NCI-H2171 (cell line): ENCODE measurements at places on chromosomes 7 and 10.

- DNase-seq: no peak
Measured at GRCh38 chr7:73434701-73435069, 1.1 kb downstream of the FZD9 start.

- DNase-seq: no peak
Measured at GRCh38 chr7:111499027-111499426, 63.3 kb downstream of the IMMP2L start.

GRCh38 chr7:99992330-99993038 is 16.7 kb upstream of the AZGP1 start:
- no peak for DNase-seq

DNA sequence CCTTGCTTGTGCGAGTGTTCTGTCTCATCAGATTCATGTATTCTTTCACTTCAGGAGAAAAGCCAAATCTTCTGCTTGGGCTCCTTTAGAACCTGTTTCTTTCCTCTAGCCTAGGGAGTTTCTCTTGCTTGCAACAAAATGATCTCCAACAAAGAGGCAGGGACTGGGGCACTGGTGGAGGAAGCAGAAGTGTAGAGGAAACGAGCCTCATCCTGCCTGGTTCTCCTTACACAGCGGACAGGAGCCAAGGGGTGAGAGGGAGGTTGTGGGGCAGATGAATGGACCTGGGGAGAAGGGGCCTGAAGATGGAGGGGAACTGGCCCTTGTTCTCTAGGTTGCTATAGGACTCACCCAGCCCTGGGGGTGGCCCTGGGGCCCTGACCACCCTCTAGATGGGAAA is 141.1 kb downstream of the PKD1L1 start:
- no peak for DNase-seq

DNA sequence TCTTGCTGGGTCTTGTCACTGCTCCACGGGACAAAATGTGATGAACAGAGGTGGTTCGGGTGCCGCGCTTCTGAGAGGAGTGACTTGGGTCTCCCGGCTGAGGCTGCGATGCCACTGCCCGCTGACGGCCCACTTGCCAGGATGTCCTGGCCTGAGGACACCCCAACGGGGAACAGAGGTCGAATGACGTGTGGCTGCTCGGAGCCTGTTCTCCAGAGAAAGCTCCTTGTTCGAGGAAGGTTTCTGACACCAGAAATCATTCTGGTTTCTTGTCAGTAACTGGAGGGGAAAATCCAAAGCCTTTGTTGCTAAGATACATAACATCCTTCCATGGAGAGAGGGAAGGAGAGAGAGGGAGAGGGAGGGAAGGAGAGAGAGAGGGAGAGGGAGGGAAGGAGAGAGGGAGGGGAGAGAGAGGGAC is 236.4 kb downstream of the WDR37 start:
- no peak for DNase-seq

DNA sequence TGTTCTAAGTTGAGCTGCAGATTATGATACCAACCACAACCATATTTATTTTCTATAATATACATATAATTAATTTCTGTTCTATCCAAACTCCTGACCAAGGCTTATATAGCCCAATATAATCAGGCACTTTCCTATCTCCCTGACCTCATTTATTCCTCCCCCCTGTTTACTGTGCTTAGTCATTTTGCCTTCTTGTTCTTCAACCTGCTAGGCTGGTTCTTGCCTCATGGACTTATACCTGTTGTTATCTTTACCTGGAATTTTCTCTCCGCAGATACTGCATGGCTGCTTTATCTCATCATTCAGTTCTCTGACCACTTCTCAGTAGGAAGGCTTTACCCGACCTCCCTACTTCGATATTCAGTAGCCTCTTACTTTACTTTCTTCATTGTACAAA is 24.9 kb upstream of the FAM3C start:
- no peak for DNase-seq

DNA sequence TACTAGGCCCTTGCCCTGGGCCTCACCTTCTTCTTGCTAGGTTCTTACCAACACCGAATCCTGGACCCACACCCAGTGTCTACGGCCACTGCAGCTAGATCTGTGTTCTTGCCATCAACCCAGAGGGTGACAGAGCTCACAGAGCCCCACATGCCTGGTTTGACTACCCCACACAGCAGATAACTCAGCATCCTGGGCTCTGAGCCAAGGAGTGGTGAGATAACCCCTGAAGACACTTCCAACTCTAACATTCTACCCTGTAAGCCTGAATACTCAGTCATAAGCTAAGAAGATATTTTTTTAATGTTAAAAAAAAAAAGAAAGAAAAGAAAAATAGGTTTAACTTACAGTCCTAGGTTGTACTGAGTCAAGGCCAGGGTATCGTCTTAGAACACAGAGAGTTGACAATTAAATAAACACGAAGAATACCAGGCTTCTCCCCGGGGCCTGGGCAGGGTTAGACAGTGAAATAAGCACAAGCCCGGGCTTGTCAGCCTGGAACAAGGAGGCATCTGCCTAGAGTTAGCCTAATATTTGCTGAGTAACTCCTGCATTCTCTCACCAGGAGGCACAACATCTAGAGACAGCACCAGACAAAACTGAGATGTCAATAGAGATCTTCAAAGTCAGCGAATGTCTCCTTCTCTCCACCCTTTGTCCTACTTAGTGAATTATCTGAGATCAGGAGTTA is 556.5 kb upstream of the LRRN3 start:
- DNase-seq: peak; percentile 78

DNA sequence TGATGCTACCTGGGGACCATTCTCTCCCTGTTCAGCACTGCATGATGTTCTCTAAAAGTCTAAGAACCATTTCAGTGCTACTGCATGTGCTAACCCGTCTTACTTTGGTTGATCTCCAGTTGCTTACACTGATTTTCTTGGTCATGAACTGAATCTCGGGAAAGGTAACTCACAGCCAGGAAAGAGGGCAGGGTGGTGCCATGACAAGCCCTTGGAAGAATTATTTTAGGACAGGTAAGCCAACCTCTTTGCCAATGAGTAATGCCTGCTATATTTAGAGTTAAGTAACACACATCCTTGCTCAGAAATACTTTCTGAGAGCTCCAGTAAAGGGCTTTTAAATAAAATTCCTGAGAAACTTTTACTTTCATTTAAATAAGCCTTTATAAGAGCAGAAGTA is 126.7 kb downstream of the ARL4A start:
- no peak for DNase-seq

GRCh38 chr7:64300641-64301405 is 12.9 kb upstream of the ZNF736 start:
- no peak for DNase-seq

DNA sequence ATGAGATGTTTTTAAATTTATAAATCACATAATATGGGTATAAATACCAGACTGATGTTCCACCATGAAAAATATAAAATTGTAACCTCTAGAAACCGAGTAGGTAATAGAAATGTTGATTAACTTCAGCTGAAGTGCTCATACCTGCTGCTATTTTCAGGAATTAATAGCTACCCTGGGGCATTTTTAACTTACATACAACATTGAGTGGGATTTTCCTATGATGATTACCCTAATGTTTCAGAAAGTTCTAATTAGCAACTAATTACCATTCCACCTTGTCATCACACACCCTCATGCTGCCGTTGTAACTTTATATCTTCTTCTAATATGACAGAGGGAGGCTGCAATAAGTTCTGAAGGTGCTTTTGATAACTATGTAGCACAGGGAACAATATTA is 53.5 kb upstream of the ARHGAP12 start:
- no peak for DNase-seq

DNA sequence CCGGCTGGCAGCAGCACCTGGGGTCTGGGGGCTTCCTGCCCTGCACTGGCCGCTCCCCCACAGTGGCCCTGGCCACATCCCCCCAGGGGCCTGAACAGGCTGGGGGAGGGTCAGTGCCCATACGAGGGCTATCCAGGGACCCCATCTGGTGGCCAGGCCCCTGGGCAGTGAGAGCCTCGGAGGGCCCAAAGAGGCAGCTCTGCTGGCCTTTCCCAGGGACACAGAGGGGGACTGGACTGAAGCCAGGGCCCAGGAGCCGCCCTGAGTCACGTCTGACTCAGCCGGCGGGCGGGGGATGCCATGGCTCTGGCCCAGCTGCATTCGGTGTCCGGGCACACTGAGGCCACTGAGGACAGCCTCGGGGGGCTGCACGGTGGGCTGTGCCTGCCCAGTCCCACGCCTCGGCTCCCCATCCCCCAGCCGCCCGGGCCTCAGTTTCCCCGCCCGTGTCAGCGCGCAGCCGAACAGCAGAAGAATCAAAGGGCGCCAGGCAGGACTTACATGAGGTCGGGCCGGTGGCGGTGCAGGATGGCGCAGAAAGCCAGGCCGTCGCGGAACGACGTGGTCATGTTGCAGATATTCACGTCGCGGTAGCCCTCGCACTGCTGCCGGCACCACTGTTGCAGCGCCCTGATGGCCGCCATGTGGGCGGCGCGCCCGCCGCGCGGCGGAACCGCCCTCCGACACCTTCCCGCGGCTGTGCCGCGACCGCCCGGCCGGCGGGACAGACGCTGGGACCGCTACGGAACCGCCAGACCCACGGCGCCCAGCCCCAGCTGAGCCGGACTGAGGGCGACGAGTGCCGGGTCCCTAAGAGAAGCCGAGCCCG is at the start of gene MICALL2:
MICALL2 (minus strand) TSS at position 788 of the 829 bp plus-strand sequence; CDS start at position 644, 144 bp downstream.
- DNase-seq: no peak

- no peak for DNase-seq
Measured at GRCh38 chr7:26857506-26858240, 6.7 kb downstream of the SKAP2 start.

- no peak for DNase-seq
Measured at GRCh38 chr7:17774248-17774647, 166.0 kb downstream of the SNX13 start.

DNA sequence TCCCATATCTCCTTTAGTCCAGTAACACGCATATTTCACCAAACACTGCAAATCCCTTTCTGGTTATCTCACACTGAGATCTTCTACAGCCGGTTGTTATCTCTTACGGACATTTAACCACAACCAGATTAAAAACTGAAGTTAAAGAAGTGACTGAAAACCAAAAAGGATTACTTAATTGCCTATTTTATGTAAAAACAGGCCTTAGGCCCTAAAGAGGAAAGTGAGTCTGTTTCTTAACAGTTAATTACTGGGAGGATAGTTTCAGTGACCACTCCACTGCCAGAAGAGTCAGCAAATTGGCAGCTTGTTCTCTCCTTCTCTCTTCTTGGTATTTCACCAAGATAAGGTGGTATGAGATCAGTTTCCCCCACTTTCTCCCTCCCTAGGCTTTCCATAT is 161.9 kb upstream of the MEOX2 start:
- no peak for DNase-seq

- no peak for DNase-seq
Measured at GRCh38 chr10:50033481-50033880, 34.3 kb upstream of the WASHC2A start.

- no peak for DNase-seq
Measured at GRCh38 chr7:39688611-39689480, 65.5 kb downstream of the RALA start.

DNA sequence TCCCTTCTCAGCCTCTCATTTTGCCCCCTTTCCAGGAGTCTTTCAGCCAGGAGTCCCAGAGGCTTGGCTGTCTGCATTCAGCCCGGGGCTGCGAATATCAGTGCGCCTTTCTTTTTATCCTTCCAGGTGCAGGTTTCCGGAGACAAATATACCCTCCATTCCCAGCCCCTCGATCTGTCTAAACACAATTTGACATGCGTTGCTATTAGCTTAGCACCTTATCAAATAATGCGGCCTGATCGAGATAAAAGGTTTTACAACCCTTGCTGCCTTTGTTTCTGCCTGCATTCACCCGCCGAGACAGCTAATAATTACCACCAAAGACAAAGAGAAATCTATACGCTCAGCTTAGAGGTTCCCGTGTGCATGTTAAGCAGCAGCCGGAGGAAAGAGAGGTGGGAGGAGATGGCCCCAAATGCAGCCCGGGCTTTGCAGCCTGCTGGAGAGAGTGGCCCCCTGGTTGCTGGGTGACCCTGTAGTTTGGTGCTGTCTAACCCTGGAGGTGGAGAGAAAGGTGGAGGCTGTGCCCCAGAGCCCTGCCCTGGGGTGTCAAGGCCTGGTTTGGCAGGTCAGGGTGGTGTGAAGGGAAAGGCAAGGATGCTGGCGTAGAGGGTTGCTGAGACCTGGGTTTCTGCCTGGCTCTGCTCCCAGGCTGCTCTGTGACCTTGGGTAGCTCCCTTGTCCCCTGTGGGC is 185.3 kb downstream of the RPS24 start:
- DNase-seq: no peak

DNA sequence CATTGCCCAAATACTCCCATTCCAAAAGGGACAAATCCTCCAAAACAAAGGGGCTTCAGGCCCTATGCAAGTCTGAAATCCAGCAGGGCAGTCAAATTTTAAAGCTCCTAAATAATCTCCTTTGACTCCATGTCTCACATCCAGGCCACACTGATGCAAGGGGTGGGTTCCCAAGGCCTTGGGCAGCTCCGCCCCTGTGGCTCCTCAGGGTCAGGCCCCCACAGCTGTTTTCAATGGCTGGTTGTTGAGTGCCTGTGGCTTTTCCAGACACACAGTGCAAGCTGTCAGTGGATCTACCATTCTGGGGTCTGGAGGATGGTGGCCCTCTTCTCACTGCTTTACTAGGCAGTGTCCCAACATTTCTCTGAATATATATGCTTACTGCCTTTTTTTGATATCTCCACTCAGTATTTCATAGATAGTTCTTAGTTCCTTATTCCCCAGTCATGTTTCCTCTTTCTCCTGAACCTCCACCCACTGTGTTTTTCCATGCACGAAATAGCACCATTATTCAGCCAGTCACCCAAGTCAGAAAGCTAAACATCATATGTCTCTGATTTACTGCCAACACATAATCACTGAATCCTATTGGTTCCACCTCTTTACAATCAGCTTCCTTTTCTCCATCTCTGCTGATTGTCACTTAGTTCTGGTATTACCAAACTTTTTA is 172.6 kb upstream of the CACNA2D1 start:
- DNase-seq: no peak

GRCh38 chr10:48332166-48332870 is 25.8 kb downstream of the MAPK8 start:
- DNase-seq: no peak

DNA sequence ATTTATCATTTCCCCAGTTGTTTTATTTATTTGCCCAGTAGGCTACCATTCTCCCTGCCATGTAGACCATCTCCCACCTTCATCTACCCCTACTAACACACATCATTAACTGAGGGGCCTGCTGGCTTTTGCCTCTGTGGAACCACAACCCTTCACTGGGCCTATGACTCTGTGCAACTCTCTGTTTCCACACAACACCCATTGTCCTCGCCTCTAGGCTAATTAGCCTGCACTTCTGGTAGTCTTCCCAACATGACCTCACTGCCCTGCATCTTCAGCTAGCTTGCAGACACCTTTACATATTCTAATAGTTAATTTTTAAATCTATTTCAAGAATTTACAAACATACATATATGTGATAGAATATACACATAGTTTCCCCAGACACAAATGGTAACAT is 7.5 kb downstream of the ANKIB1 start:
- DNase-seq: no peak

GRCh38 chr7:103412151-103412550 is 33.9 kb downstream of the SLC26A5 start:
- no peak for DNase-seq

GRCh38 chr7:55475855-55476803 is 96.2 kb downstream of the VOPP1 start:
- no peak for DNase-seq

GRCh38 chr10:25263931-25264330 is 89.1 kb downstream of the GPR158 start:
- DNase-seq: no peak

- no peak for DNase-seq
Measured at GRCh38 chr10:45058580-45058979, 57.9 kb downstream of the ZNF22 start.

- DNase-seq: no peak
Measured at GRCh38 chr7:158277219-158278141, 310.1 kb downstream of the PTPRN2 start.

- DNase-seq: no peak
Measured at GRCh38 chr7:116249969-116250553, 39.7 kb downstream of the TES start.
